Esophagus muscularis mucosa (tissue), 4 donors: ENCODE measurements at places on chromosomes 11 and 22. TPM values are rescaled to one million over a fixed set of nuclear protein-coding genes. Genes with fewer than 3 reads are reported as not detected.
A peak's percentile ranks its signal among the peaks of the same experiment; 100 is the strongest.

DNA sequence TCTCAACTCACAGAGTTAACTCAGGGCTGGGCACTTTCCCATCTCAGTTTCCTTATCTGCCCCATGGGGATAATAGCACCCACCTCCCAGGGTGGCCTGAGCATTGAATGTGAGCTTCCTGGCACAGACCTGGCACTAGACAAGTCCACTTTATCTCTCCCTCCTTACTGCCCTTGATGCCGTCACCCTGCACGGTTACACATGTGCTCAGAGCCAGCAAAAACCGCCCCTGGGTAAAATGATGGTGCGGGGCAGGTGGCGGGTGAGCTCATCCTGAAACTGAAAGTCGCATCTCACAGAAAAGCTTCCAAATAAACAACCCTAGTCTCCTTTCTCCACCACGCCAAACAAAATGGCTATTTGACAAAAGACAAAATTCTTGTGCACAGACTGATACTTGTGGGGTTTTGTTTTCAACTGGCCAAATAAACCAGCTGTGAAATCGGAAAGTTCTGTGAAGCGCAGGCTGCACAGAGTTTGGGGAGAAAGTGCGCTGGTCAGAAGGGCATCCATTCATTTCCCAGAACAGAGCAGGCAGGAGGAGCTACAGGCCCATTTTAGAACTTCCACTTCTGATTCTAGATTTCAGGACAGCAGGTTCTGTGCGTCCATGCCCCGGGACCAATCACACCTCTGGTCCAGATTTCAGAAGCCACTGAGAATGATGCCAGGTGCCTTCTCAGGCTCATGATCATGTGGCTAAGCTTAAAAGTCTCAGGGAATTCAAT, 138.1 kb downstream of the SHANK2 start:
- no peaks in the 10 kb centered on the region for H3K36me3 ChIP-seq
- peaks cover 80% of the 10 kb centered on the region for H3K27me3 ChIP-seq
- no peak for DNase-seq
- no peak overlapping the region for H3K27ac ChIP-seq
- no peak overlapping the region for H3K4me3 ChIP-seq
- H3K4me1 ChIP-seq: no peaks in the 10 kb centered on the region

GRCh38 chr22:39631381-39632286, 61.1 kb downstream of the CACNA1I start:
- DNase-seq: no peak
- H3K4me1 ChIP-seq: no peaks in the 10 kb centered on the region
- H3K4me3 ChIP-seq: no peak overlapping the region

Gene ESAM
- 10.8 TPM for total RNA-seq

Gene NXPE4
- not detected for total RNA-seq

DNA sequence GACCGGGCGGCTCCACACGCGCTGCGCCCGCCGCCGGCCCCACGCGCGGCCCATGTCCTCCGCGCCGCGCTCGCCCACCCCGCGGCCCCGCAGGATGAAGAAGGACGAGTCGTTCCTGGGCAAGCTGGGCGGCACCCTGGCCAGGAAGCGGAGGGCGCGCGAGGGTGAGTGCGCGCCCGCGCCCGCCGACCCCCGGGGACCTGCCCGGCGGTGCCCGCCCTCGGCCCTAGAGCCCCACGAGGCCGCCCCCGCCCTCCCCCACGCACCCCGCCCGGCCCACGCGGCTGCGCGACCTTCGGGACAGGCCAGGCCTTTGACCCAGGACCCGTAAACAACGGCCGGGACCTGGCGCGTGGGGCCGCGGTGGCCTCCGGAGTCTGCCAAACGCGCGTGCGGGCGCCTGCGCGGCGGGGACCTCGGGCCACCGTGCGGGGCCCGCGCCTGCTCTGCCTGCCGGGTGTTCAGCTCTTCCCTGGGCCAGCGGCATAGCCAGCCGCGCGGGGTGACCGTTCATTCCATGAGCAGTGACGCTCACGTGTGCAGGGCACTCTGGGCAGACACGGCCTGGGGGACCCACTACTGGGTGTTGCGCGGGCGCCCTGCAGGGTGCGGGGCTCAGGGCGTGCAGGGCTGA, at the start of gene PARVB:
TSS of gene PARVB (plus strand) at position 15 of the 634 bp plus-strand sequence. CDS start at position 53, 38 bp downstream.
- DNase-seq: no peak
- no peaks in the 10 kb centered on the region for H3K36me3 ChIP-seq
- H3K27me3 ChIP-seq: no peaks in the 10 kb centered on the region
- peak within 1 kb of the TSS; percentile 80 for H3K27ac ChIP-seq
- peak within 1 kb of the TSS; percentile 75 for H3K4me3 ChIP-seq
